ENCODE measurements at places on chromosomes 4 and X. TPM values are rescaled to one million over a fixed set of nuclear protein-coding genes. Genes with fewer than 3 reads are reported as not detected.

GRCh38 chr4:179605196-179605595 lies 2163.0 kb upstream of the AGA start:
- DNase-seq: no peak

DNA sequence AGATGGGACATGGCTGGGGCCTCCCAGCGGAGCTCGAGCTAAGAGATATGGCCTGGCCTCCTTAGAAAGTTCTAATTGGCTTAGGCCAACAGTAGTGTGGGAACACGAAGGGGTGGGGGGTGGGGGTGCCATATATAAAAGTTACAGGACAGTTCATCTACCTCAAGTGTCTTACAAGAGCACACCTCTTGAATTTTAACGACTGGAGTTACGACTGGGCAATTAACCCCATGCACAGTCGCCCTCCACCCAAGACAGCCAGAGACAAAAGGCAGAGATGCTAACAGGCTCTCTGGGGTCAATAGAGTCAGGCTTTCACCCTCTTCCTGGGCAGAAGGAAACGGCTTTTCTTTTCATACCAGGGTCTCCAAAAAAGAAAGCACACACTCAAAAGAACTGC lies 302.2 kb downstream of the BCOR start:
- no peak for DNase-seq

GRCh38 chr4:68734095-68734494 lies 63.6 kb upstream of the UGT2B15 start:
- no peak for DNase-seq

DNA sequence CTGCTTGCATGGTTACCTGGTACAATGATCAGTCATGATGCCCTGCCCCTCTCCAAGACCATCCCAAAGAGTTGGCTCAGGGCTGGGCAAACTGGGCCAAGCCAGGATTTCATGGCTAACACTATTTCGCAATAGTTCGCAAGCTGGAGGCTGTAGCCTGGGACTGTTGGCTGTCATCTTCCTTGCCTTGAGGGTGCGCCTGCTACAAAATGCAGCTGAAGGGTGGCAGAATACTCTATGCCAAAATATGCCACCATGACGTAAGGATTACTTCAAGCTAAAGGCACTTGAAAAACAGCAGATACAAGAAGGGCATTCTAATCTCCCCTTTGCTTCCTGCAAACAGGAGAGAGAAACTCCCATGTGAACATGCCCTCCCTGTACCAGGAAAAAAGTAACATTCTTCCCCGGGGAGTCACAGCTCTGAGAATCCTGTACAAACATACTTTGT lies 21.0 kb downstream of the SAT1 start:
- no peak for DNase-seq

SLC2A9 gene
- polyA plus RNA-seq: 11.1 TPM

DDIT4L gene
- 3.0 TPM for polyA plus RNA-seq

TTC29 gene
- 1.8 TPM for polyA plus RNA-seq

KCNE5 gene
- 3.1 TPM for polyA plus RNA-seq

GSX2 gene
- not detected for polyA plus RNA-seq

DNA sequence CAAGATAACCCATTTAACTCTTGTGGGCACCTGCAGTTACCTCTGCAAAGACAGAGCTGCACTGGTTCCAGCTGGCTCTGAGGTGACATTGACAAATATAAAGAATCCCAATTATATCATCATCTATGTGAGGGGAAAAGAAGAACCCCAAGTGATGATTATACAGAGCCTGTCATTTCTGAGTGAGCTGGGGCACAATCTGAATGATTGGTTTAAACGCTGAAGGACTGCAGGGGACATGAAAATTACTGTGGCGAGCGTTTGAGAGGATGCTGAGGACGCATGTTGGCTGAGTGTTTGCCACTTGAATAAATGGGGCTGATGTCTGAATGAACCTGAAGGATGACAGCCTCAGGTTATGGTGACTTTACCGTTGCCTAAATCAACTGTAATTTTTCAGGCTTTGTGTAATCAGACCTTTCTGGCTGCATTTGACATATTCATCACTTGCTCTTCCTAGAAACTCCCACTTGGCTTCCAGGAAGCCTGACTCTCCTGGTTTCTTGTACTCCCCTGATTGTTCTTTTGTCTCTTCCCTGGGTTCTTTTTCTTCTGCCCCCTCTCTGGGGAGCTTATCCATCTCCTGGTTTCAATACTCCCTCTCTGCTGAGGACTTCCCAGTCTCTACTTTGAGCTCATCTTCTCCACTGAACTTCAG lies 4.1 kb upstream of the HSD17B10 start:
- no peak for DNase-seq

GRCh38 chrX:135389717-135390116 lies 32.0 kb upstream of the SMIM10L2A start:
- DNase-seq: no peak

DNA sequence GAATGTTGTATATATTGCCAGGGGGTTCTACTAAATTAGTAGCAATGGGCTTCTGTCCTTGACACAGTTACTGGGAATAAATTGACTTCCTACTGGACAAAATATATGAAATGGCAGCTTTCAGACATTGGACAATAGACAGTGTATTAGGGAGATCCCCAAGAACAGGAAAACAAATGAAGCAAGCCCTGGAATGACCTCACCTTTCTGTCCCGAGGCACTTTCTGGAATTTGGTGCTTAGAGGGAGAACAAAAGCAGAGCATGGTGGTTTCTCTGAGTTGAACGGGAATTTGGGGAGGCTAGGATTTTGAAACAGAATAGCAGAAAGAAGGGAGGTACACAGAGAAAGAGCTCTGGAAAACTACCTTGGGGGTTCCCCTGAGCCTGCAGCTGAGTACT lies 187.7 kb upstream of the MAGEB2 start:
- DNase-seq: no peak

CCDC110 gene
- polyA plus RNA-seq: 2.4 TPM

GRCh38 chr4:7381890-7382633 lies 52.7 kb downstream of the PSAPL1 start:
- DNase-seq: no peak

DNA sequence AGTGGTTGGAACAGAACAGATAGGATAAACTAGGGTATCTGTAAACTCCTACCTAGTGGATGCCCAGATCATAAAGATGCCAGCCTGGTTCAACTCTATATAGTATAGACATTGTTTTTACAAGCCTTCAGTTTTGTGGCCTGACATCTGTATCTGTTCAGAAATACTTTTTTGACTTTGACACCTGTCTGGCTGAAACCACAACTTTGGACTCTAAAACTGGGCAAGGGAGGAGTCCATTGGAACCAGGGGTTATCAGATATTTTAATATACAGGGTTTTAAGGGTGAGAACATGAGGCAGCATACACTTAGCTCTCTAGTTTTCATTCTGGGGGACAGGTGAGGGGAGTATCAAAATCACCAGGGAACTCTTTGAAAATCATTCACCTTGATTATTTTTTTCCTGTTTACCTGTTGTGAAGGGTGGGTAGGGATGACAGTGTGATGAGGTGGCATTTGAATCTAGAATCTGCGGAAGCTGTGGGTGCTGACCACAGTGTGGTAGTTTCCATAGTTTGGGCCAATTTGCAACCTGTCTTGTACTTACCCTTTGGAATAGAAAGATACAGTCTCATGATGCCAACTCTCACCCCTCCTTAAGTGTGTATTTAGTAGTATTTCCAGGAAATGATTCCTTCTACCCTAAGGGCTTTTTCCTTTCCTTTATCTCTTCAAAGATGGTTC lies 20.6 kb downstream of the GAB1 start:
- no peak for DNase-seq

DNA sequence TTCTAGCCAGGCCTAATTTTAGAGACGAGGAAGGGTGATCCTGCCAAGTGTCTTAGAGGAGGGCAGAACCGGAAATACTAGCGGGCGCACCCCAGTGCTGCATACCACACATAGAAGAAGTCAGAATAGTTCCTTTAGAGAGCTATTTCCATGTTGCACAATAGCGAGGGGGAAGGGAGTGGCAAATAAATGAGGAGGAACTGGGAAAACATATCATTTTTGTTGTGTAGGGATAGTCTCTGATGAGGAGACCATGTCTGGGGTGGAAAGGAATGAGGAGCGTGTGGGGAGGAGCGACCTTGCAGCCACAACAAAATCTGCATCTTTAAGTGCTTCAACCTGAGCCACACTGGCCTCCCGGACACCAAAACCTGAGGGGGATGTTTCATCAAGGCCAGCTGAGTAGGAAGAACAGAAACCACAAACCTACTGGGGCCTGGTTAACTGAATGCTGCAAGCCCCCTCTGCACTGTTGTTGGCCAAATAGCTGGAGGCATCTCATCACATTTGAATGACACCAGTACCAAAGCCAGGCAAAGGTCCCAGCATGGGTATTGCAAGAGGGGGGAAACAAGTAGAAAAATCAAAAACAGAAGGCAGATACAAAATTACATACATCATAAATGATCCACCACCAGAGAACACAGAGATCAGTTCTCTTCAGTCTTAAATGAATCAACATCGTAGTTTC lies 26.7 kb upstream of the C1QTNF7 start:
- no peak for DNase-seq

GRCh38 chr4:116024954-116025708 lies 911.7 kb upstream of the NDST4 start:
- no peak for DNase-seq

CLIC2 gene
- polyA plus RNA-seq: 4.2 TPM

- no peak for DNase-seq
Observed at GRCh38 chr4:31422006-31422405, 701.8 kb downstream of the PCDH7 start.

DNA sequence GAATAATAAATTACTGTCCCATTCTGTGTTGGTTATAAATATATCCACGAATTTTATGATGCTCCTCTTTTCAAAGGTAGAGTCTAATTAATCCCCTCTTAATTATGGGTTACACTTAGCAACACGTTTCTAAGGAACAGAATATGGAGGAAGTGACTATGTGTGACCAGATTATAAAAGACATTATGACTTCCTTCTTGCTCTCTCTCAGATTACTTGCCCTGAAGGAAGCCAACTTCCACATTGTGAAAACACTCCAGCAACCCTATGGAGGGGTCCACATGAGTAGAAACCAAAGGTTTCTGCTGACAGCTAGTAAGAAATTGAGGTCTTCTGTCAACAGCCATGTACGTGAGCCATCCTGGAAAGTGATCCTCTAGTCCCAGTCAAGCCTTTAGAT lies 59.3 kb downstream of the WDFY3 start:
- DNase-seq: no peak

DNA sequence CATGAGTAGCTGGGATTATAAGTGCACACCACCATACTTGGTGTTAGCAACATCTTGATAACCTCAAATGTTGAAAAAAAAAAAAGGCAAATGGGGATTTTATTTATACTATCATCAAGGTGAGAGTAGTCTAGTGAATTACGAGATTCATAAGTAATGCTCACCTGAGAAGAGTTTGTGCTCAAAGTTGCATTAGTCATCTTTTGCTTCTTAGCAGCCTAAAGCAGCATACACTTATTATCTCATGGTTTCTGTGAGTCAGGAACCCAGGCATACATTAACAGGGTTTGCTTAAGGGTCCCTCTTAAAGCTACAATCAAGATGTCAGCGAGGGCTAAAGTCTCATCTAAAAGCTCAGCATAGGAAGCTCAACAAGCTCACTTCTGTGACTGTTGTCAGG lies 8.2 kb upstream of the EXOSC9 start:
- DNase-seq: no peak

SMIM14 gene
- polyA plus RNA-seq: 54.7 TPM

DNA sequence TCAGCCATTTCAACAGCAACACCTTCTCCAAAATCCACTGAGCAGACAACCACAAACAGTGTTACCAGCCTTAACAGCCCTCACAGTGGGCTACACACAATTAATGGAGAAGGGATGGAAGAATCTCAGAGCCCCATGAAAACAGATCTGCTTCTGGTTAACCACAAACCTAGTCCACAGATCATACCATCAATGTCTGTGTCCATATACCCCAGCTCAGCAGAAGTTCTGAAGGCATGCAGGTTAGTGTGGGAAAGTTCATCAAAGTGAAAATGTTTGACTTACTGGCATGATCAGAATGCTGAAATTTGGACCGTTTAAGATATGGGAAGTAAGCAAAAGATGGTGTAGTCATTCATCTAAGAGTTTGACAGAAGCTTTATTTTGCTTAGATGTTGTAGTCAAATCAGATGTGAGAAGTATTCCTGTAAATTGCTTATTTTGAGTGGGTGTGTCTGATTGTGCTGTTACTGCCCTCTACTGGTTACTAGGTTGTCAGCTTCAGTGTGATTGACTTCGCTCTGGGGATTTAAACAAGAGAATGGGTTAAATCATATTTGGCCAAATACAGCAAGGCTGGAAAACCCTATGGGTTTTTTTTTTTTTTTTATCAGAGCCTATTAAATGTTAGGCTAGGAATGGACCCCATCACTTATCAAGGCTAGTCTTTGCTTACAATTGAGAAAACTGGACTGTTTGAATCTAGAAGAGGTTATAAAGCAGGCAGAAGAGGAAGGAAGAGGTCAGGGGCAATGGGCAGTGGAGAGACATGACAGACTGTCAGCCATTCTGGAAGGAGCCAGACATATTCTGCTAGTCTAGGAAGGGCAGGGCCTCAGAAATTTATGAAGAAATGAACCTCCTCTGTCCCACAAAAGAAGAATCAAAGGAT lies 130.3 kb downstream of the DIPK2B start:
- peak; percentile 7 for DNase-seq

DNA sequence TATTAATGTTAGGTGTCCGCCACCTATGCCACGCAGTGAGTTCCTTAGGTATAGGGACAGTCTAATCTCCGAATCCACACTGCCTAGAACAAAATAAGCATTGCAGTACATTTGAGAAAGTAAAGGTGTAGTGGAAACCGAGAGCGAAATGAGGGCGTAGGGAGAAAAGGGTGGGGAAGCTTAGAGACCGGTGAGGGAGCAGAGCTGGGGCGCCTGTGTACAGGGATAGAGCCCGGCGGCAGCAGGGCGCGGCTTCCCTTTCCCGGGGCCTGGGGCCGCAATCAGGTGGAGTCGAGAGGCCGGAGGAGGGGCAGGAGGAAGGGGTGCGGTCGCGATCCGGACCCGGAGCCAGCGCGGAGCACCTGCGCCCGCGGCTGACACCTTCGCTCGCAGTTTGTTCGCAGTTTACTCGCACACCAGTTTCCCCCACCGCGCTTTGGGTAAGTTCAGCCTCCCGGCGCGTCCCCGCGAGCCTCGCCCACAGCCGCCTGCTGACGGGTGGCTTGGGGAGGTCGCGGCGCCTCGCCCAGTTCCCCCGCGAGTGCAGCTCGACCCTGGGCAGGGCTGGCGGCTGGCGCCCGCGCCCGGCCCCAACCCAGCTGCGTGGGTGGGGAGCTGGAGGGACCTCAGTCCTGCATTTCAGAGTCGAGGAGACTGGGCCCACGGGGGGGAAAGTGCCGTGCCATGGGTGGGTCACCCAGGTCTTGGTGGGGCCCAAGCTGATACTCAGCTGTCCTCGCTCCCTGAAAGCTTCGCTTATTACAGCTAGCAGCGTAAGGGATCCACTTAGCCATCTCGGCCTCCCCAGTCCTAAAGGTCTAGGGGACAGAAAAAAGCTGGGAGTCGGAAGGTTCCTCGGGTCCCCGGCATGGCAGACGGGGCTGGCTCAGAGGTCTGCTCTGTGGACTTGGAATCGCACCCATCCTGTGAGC lies at the start of gene ANXA3:
TSS of gene ANXA3 (plus strand) at position 351 of the 932 bp plus-strand sequence. CDS start 2,704 bp downstream, outside the sequence.
- DNase-seq: peak; percentile 27

DNA sequence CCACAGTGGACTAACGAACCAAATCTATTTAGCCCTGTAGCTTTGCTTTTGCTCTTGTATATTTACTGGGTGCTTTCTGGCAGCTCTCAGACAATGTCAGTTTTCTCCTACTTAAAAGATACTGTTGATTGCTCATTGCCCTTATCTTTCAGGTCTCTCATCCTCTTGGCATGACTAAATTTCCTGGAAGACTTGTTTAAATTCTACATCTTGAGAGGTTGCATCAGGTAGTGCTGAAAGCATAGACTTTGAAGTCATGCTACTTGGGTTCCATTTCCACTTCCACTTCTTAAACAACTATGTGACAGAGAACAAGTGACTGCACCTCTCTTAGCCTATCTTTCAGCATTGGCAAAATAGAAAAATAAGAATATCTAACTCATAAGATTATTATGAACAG lies 8.4 kb downstream of the TDO2 start:
- no peak for DNase-seq

MAGED4B gene
- polyA plus RNA-seq: 63.5 TPM

PNMA6A gene
- polyA plus RNA-seq: 10.5 TPM
